Stimulated activated CD8-positive, alpha-beta memory T cell treated with anti-CD3 and anti-CD28 coated beads, Interleukin-7, amount 100 ng/mL, for 1 hour (primary cell): ENCODE measurements at places on chromosomes 3 and 15.

DNA sequence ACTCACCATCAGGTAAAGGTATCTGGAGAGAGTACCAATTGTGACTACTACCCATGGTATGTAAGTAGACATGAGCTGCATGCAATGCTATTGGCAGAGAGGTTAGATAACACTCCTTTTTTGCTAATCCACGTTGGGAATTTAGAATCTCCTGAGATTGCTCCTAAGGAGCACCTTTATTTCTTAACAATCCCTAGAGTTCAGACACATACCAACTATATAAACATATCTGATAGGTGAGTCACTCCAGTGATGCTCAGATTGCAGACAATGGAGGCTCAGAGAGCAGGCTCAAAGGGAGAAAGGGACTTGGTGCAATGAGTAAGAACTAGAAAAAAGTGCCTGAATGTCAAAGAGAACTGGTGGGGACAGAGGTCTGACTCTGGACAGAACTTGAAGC is 47.0 kb upstream of the LRRFIP2 start:
- no peak for DNase-seq

DNA sequence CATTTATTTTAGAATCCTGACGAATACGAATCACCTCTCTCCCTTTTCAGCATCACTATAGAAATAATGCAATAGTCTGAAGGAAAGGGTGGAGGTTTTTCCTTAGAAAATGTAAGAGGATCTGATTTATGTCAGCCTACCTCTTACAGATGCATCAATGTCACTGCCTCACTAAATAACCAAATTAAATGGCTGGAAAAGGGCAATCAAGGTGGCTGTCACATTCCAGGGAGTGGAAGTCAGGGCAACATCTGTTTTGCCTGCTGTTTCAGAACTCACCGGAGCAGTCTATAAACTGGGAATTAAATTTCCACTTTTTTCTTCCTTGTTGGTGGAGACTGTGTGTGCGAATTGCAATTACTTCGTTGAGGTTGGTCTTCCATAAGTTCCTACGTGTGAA is 299.3 kb upstream of the PDZRN3 start:
- DNase-seq: no peak

DNA sequence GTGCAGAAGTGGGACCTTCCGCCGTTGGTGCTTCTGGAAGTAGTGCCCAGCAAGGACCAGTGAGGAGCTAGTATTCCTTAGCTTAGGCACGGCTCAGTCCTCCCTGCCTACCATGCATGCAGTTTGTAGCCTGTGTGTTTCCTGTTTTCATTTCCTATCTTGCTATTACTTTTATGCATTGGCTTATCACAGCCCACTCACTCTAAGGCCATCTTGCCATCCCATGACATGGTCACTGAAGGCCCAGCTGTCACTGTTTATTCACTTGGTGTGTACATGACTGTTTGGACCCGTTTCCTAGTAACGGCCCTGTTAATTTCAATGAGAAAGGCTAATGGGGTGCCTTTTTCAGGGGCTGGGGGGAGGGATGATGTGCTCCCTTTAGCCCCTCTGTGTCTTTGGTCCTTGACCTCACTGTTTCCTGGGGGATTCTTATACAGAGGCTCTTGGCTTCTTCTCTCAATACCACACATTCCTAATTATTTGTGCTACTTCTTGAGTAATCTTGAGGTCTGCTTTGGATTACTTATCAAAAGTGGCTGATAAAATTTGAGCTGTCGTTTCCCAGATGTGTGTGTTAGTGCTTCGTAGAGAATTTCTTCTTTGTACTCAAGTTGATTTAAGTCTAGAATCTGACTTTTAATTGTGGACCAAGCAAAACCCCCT is 24.5 kb upstream of the TRAK1 start:
- no peak for DNase-seq

- DNase-seq: no peak
Measured at GRCh38 chr3:128485282-128486204, 7.5 kb downstream of the GATA2 start.

DNA sequence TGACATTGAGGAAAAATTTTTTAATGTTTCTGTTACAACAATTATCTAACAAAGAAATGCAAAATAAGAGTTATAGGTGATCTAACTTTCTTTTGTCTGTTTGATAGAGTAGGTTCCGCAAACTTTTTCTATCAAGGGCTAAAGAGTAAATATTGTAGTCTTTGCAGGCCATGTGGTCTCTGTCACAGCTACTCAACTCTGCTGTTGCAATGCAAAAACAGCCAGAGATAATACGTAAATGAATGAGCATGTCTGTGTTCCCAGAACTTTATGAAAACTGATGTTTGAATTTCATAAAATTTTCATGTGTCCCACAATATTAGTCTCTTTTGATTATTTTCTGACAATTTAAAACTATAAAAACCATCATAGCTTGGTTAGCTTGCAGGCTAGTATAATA is 73.3 kb downstream of the SLC24A1 start:
- DNase-seq: no peak

DNA sequence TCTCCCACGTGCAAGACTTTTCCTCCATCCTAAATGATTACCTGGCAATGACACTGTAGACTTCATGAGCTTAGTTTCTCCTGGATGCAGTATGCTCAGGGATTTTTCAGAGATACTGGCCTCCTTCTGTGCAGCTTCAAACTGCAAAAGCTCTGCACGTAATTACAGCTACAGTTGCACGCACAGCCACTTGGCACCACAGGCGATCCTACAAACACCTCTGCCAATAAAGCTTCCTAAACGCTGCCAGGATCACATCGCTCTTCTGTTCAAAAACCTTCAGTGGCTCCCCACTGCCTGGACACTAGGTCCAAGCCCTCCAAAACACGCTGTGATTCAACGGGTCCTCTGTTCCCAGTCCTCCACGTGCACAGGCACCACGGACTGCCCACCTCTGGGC is 49.5 kb downstream of the NUP210 start:
- no peak for DNase-seq

- no peak for DNase-seq
Measured at GRCh38 chr15:27587810-27588209, 511.3 kb downstream of the OCA2 start.
